ENCODE measurements at places on chromosomes 2 and 18.

GRCh38 chr2:170155022-170155722 lies 22.8 kb upstream of the MYO3B start:
- no peak for DNase-seq

DNA sequence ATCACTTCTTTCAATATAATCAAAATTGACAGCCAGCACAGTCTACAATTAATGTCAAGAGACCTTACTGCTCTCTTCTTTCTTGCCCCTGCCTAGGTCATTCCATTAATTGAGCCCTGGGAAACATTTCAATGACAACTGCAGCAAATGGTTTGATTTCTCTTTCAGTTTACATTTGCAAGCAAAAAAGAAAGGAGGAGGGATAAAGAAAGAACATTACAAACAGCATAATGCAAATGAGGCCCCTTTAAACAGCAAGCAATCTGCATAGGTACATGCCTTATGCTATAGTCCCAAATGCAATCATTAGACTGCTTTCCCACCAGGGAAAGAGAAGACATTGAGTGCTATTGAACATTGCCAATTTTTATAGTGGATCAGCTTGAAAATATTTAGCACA lies 655.0 kb upstream of the CDH2 start:
- no peak for DNase-seq

DNA sequence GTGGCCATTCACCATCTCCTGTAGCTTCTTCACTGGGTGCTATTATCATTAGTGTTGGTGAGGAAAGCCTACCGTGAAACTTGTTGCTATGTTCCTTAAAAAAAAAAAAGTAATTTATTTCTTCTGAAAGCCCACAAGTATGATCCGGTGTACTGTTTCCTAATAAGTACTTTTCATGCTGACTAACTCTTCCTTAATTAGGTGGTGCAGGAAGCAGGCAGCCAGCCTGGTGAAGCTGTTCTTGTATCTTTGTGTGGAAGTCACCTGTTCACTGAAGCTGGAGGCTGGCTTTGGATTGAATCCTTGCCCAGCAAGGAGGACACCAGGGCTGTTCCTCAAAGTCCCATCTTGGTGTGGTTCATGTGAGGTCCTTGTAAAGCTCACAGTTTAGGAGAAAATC lies 321.7 kb upstream of the THSD7B start:
- DNase-seq, result no peak

DNA sequence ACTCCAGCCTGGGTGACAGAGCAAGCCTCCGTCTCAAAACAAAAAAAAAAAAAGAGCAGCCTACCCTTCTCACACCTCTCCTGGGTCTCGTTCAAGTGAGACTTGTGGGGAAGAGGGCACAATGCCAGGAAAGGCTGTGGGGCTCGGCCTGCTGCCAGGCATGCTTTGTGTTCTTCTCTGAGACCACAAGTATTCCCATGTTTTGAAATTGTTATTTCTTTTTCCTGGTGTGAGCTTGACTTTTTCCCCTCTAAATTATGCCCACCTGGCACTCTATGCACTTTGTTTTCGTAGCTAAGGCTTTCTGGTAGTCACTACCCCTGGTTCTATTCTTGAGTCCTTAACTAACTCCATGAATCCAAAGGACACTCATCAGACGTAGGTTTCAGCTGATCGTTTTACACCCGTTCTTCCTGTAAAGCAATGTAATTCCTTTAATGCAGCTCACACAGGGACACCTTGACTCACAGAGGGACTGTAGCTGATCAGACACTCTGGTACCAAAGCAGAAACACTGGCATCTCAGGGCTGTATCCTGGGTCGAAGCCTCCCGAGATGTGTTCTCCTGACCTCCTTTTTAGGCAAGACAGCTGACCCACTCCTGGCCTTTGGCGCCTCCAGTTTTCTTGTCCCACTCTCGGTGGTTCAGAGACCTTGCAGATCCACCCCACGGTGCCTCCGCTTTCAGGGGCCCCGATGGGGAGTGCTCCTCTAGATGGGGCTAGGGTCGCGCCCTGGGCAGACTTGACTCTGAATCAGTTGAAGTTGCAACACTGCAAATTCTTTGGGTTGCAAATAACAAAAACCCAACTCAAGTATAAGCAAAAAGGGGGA lies 193.3 kb upstream of the AGAP1 start:
- no peak for DNase-seq

DNA sequence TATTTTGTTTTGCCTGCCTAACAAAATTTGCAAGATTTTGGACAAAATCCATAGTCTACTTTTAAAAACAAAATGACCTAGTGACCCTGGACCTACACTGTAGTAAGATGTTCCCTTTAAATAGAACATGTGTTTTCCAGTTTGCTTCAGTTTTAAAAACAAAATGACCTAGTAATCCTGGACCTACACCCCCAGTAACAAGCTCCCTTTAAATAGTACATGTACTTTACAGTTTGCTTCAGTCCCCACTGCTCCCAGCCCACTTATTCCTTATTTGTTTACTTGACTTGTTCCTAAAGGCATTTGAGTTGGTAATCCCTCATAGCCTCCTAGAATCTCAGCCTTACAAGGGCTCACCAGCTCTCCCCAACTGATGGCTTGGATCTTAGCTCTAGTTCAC lies 34.5 kb upstream of the HTR2B start:
- no peak for DNase-seq

GRCh38 chr18:39489431-39489830 lies 1923.8 kb upstream of the CELF4 start:
- no peak for DNase-seq

DNA sequence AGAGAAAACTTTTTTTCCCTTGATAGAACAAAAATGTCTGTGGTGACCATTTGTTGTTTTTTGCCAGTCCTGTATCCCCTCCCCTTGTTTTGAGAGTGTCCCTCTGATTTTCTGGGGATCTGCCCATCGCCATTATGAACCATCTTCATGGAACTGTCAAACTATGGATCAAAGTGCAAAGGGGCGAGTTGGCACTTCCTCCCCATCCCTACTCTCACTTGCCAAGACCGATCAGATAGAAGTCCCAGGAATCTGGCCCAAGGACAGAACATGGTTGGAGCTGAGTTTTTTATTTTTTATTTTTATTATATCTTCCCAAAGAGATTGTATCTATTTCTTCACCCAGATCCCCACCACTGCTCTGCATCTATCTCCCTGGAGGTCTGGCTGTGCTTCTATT lies 221.4 kb downstream of the IKZF2 start:
- no peak for DNase-seq

DNA sequence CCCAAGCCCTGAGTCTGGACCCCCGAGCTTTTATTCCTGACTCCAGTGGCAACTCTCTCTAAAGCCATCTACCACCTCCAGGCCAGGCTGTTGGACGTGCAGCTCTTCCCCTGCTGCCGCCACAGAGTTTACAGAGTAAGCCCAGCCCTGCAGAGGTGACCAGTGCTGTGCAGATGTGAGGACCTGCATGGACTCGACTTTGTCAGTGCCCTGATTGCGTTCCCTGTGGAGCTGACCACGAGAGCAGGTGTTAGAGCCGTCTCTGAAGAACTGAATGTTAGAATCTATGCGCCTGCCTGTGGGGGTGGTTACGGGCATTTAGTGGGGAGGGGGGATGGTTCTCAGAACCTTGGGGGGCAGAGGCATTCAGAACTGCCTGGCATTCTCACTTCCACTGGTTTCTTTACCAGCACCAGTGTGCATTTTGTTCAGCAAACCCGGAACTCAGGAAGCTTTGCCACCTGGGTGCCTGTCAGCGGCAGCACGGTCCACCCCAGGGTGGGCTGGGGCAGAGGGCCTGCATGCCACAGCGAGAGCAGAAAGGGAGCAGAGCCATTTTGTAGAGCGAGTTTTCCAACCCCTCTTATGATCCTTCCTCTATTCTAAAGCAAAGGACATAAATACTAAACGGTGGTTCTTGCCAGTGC lies 137.9 kb downstream of the KLHL29 start:
- DNase-seq, result no peak

DNA sequence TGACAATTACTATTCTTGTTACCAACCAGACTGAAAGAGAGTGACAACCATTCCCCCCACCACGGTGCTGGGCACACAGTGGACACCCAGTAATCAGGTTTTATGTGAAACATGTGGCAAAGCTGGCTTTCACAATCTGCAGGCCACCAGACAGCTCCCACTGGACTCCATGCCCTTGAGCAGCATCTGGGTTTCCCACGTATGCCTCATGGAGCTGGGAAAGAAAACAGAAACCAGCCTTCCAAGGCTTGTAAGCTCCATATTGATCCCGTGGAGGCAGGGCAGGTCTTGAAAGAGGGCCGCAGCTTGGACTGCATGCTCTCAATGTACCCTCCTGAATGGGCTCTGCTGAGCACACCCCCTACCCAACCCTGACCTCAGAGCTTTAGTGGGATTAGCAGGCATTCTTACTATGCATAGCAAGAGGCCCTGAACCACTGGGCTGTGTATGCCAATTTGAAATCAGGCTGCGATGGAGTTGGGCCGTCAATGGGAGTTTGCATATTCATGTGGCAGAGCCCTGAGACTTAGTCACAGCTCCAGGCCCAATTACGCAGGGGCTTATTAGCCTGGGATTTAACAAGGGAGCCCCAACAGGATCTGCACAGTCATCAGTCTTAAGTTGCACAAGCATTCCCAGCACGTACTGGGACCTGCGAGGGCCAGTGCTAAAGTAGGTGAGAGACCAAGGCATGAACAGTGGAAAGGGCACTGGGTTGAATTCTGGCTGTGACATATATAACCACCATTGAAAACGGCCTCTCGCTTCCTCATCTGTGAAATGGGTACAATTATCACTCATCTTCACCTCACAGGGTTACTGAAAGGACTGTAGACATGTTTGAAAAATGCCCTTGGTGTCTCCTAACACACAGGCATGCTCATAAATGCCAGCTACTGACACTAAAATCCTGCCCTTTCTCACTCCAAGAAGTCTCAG lies 10.5 kb downstream of the C1QL2 start:
- DNase-seq, result no peak

- DNase-seq, result no peak
Measured at GRCh38 chr2:42028571-42029148, 19.2 kb upstream of the PKDCC start.

DNA sequence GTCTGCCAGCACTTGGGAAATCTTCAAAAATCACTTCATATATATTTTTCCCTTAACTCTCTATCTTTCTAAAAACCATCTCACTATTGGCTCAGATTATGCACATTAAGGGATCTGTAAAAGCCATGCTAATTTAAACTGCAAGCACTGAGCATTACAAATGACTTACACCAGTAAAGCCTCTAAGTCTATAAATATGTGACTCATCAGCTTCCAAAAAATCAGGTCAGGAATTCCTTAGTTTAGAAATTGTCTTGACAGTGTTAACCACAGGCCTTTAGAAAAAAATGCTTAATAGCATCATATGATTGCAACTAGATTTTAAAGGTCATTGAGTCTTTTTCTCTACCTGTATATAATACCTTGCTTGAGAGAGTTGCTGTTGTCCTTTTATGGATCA lies 1113.6 kb upstream of the PIK3C3 start:
- no peak for DNase-seq

DNA sequence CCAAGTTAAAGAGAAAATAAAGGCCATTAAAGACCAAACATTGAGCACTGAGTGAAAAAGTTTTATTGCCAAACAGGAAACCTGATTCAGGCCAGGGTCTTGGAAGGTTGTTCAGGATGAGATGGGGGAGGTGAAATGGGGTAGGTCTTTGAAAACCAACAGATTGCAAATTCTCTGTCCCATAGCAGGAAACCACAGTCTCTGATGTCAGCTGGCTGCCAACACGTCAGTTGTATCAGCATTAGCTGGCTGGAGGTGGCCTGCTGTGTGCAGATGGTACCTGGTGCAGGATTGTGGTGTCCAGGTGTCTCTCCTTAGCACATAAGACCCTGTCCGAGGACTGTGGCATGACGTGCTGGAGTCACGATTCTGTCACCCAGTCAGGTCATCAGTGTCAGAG lies 106.3 kb downstream of the MSH2 start:
- DNase-seq, result no peak

- no peak for DNase-seq
Measured at GRCh38 chr18:44852818-44853217, 172.1 kb downstream of the SETBP1 start.

DNA sequence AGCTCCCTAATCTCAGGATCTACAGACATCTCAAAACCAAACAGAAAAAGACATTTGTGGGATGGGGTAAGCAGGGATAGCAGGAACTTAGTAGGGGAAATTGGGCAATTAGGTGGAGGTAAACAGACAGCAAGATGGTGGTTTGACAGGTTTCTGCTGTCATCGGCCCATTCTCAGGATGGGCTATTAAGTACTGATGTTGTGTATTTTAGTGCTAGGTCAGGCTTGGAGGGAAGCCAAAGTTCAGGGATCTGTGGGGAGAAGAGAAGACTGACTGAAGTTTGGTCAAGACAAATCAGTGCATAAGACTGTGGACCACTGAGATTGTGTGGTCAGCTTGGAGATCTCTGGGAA lies 96.8 kb upstream of the THUMPD2 start:
- no peak for DNase-seq

- no peak for DNase-seq
Measured at GRCh38 chr2:97889156-97889555, 106.6 kb downstream of the TMEM131 start.

DNA sequence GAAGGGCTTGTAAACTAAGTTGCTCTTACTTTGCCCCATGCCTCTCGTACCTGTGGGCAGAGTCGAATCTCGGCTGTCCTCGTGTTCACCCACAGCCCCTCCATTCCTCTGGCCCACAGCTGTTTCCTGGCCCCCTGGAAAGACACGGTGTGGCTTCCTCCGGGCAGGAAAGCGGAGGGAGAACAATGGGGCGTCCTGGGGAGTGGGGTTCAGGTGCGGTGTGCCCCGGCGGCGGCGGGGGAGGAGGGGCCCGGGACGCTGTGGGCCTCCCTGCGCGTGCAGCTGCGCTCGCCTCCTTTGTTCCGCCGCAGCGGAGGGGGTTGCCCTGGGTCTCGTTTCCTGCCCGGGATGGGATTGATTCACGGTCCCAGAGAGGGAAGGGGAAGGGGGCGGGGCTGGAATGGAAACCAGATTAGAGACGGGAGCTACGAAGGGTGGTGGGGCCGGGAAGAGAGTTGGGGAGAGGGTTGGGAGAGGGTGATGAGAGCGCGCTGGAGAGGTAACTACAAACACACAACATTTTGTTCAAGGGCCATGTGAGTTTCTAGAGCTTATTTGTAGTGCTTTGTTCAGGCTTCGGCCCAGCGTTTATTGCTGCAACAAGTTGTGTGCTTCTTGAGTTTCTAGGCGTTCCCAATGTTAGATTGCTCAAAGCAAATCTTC lies 796 bp downstream of the MYO1B start:
- no peak for DNase-seq

GRCh38 chr18:42230636-42231035 lies 275.6 kb downstream of the PIK3C3 start:
- DNase-seq, result no peak

Measured in effector memory CD4-positive, alpha-beta T cell (primary cell).